ENCODE measurements at places on chromosomes 3 and 15.

DNA sequence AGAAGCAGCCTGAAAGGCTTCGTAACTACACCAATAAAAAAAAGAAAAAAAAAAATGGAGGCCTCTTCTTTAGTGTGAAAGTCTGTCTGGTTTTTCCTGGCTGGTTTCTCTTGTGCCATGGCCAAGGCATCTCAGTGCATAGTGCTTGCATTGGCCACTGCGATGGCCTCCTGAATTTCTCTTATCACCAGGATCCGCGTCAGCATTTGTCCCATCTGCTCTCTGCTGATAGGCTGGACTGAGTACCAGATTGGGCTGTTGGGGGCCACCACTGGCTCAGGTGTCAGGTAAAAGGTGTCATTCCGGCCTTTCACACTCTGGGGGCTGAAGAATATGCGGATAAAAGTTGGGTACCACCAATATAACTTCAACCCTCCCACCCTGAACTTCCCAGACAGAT, 1.1 kb upstream of the IMPDH2 start:
- no peak for ATAC-seq

- no peak for ATAC-seq
Observed at GRCh38 chr3:61008153-61008997, 242.9 kb downstream of the FHIT start.

DNA sequence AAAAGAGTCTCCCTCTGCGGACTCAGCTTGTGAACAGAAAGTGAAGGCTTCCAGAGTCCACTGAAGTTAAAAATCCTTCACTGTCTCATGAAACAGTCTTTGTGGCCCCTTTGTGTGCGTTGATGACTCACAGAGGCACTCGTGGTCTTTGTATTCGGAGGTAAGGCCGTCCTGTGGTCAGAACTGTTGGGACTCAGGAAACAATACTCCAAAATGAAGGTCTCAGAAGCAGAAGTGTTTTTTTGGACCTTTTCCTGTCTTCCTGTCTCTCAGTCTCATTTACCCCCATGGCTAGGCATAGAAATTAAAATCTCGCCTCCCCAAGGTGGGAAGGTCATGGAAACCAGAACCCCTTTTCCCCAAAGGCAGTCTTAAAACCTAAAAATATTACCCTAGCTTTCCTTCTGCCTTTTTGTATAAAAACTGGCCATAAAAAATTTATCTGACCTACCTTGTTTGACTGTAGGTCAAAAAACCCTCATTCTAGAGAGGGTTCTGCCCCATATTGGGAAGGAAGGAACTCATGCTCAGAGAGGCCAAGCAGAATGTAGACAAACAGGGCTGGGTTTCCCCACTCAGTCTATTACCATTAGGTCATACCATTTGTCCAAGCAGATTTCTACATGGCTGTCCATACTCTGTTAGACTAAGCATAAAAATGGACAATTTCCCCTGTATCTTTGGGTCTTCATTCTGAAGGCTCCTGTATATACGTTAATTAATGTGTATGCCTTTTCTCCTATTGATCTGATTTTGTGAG, 19.1 kb upstream of the EPB42 start:
- no peak for ATAC-seq

DNA sequence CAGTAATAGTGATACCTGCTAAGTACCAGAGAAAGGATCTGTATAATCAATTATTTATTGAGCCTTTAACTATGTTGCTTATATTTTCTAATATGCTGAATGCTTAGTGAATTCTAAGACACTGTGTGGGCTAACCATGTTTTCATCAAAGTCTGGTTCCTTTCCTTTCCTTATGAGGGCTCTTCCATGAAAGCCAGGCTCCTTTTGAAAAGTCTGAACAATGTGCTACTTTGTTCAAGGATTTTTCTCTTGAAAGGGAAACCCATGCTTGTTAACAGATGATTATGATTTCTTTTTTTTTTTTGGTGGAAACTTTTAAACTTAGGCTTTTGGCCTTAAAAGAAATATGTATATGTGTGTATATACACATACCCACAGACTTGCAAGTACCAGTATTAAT, 17.0 kb downstream of the YEATS2 start:
- ATAC-seq = no peak

DNA sequence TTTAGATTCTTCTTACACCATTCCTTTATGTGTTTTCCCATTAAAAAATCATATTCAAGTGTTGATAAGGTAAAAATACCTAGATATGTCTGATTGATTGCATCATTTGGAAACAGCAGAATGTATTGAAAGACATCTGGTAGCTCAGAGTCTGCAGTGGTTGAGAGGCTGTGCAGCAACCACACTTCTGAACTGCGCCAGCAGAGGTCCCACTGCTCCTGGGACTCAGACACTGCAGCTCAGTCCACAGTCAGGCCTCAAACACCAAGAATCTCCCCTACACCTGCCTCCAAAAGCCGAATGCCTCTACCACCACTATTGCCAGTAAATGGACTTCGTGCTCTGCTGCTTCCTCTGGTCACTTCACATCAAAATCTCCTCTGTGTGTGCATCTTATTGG, 176.9 kb upstream of the LMCD1 start:
- ATAC-seq = peak; percentile 72

- no peak for ATAC-seq
Observed at GRCh38 chr3:51257870-51258269, 127.2 kb upstream of the MANF start.

- ATAC-seq = no peak
Observed at GRCh38 chr3:3066378-3066777, 43.8 kb downstream of the IL5RA start.

DNA sequence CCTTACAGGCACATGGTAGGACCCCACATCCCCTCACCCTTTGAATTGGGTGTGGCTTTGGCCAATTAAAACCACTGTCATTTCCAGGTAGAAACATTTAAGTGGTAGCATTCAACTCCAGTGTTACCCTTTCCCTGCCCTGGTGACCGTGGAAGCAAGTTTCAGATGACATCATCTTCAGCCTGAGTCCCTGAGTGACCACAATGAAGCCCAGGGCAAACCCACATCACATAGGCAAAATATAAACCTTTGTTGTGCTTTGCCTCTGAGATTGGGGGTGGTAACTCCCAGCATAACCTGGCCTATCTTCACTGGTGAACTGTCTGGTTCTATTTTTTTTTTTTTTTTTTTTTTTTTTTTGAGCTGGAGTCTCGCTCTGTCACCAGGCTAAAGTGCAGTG, 404.0 kb upstream of the WNT5A start:
- ATAC-seq = no peak

- no peak for ATAC-seq
Observed at GRCh38 chr3:16975083-16975482, 90.3 kb downstream of the PLCL2 start.

DNA sequence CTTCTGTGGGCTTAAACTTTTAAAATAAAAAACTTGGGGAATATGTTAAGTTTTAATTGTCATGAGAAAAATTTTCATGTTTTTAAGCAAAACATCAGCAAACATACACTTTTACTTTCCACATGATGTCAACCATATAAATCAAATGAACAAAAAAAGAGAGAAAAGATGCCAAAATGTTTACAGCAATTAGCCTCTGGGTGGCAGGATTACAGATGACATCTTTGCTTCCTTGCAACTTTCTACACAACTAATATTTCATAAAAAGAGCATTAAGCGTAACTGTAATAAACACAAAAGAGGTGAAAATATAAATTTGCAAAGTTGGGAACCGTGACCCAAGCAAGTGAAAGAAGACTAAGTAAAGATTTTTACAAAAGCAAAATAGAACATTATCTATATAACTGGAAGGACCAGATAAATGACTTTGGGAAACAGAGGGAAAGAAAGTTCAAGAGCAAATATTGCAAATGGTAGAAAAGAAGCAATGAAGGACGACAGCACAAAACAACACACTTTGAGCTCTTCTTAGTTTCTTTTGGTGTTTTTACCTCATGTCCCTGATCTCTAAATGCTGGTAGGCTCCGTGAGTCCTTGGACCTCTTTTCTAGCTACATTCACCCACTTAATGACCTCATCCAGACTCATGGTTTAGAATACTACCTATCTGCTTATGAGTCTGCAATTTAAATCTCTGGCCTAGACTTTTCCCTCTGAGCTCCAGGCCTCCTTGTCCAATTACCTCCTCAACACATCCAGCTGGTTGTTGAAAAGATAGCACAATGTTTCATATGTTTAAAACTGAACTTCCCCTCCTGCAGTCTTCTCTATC, 9.4 kb downstream of the TP53BP1 start:
- ATAC-seq = no peak

DNA sequence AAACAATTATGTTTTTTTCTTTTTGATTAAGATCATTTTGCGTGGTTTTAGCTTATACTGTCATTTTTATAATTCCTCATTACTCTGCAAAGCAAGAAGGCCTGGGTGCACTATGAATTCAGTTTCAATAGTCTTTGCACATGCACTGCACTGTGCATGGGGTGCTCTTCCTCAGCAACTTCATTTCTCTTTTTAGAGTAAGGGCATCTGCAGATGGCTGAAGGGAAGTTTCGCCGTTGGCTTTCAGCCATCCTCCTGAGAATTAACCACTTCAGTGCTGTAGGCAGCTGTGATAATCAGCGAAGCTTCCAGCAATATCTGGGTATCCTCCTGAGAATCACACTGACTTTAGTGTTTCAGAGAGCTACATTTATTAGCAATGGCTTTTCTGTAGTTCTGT, 284.8 kb downstream of the GBE1 start:
- ATAC-seq = no peak

- no peak for ATAC-seq
Observed at GRCh38 chr3:12472000-12472610, 12.2 kb upstream of the TSEN2 start.

GRCh38 chr15:28127036-28127435, 27.9 kb upstream of the OCA2 start:
- ATAC-seq = no peak

- ATAC-seq = peak; percentile 69
Observed at GRCh38 chr3:45509038-45509767, 85.3 kb upstream of the LIMD1 start.

GRCh38 chr3:14170531-14171159, 7.8 kb downstream of the XPC start:
- peak; percentile 87 for ATAC-seq

- no peak for ATAC-seq
Observed at GRCh38 chr3:187850258-187850921, 105.1 kb upstream of the BCL6 start.

DNA sequence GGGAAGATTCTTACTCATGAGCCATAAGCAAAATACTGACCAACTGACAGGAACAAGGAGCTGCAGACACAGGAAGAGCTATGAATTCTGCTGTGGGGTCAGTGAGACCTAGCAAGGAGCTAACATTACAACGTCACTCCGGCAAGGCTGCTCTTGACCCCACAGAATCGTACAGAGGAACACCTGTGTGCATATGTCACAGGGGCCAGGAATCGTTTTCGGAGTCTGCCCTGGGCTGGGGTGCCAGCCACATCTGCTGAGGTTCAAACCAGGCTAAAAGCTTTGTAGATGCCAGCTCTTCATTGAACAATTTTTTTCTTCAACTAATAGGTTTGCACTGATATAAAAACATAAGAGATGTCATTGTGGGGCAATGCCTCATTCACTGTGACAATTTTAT, 82.6 kb downstream of the LRRK1 start:
- no peak for ATAC-seq

- peak; percentile 25 for ATAC-seq
Observed at GRCh38 chr3:8589880-8590556, 54.6 kb downstream of the SSUH2 start.

- no peak for ATAC-seq
Observed at GRCh38 chr3:167908746-167909503, 173.4 kb downstream of the SERPINI1 start.

- ATAC-seq = no peak
Observed at GRCh38 chr3:52090933-52091468, 34.6 kb upstream of the DUSP7 start.

- ATAC-seq = no peak
Observed at GRCh38 chr3:5219216-5219615, 31.7 kb downstream of the EDEM1 start.

DNA sequence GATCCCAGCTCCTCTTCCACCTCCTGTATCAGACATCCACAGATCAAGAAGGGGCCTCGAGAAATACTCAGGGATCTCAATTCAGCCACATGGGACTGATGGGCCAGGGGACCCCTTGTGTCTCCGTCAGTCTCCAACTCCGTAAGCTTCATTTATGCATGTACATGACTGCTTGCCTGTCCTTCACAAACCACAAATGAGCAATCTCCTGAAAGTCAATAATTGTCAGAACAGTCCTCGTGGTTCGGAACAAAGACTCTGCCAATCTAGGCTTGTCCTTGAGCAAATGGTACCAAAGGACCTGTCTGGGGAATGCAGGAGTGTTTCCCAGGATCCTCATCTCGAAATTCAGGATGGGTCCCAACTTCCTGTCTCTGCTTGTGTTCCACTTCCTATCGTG, 20.8 kb downstream of the SLC12A8 start:
- ATAC-seq = no peak

- no peak for ATAC-seq
Observed at GRCh38 chr15:83209333-83209732, 1.7 kb upstream of the HDGFL3 start.

DNA sequence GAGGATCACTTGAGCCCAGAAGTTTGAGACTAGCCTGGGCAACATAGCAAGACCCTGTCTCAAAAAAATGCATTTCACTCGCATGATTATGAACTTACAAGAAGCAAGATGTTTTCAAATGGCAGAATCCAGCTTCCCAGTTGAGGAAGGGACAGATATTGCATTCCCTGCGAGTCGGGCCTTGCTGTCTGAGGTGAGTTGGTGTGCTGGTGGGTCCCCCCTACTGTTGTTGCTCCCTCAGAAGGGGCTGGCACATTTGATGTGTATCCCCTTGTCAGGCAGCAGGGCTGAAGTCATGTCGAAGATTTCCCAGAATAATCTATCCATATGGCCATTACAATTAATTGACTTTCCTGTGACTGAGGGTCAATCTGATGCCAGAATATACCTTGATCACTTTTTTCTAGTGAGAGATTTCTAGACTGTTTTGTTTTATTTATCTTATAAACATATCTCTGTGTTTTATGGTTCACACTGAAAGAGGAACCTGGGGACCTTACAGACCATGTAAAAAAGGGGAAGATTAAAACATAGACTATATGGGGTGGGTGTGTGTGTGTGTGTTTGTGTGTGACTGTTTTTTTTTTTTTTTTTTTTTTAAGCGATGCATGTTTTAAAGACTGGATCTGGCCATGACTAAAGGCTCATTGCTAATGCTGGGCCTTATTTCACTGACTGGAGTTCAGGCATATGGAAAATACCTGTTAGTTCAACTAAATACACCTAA, 112.1 kb upstream of the MRPS22 start:
- ATAC-seq = no peak

DNA sequence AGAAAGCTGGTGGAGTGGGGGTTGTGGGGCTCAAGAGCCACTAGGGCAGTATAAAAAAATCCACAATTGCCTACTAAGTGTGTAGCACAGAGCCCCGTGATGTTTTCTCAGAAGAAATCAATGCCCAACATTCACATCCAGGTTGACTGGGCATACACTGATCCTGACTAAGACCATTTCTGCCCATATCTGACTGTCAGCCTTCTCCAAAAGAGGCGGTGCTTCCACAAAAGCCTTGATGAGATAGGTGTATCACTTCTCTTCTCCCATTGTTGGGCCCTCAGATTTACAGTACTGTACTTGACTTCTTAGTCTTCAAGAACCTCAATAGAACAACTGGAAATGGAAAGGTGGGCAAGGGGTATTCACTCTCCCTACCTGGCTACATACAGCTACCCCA, 1.4 kb downstream of the POPDC2 start:
- no peak for ATAC-seq
